ENCODE measurements at places on chromosomes 6 and 20. TPM values are rescaled to one million over a fixed set of nuclear protein-coding genes. Genes with fewer than 3 reads are reported as not detected.

GRCh38 chr6:75094614-75095200, 111.1 kb downstream of the COL12A1 start:
- no peaks in the 10 kb centered on the region for H3K27me3 ChIP-seq
- H3K27ac ChIP-seq: no peak overlapping the region
- H3K36me3 ChIP-seq: no peaks in the 10 kb centered on the region
- H3K4me1 ChIP-seq: no peaks in the 10 kb centered on the region
- no peak overlapping the region for H3K4me3 ChIP-seq
- no peak for DNase-seq

GRCh38 chr20:42111349-42111748, 493.2 kb upstream of the CHD6 start:
- H3K4me1 ChIP-seq: no peaks in the 10 kb centered on the region
- H3K27me3 ChIP-seq: no peaks in the 10 kb centered on the region
- H3K27ac ChIP-seq: no peak overlapping the region
- H3K4me3 ChIP-seq: no peak overlapping the region

DNA sequence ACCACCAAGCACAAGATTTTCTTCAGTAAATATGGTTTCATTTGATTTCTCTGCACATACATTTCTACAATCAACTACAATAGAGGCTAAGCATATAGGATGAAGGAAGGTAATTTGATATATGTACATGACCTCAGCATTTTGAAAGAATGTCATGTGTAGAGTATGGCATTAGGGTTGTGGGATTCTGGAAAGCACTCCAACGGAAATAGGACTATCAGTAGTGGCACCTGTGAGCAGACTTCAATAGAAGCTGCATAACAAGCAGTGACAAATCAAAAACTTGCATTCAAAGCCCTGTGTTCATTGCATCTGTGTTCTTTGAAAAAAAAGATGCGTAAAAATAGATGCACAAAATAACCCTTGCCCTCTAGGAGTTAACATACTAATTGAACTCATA, 57.5 kb upstream of the EYA4 start:
- H3K27ac ChIP-seq: no peak overlapping the region
- H3K27me3 ChIP-seq: no peaks in the 10 kb centered on the region
- H3K4me1 ChIP-seq: no peaks in the 10 kb centered on the region
- H3K36me3 ChIP-seq: no peaks in the 10 kb centered on the region

- H3K27me3 ChIP-seq: no peaks in the 10 kb centered on the region
- no peak overlapping the region for H3K4me3 ChIP-seq
- no peak for DNase-seq
- no peaks in the 10 kb centered on the region for H3K36me3 ChIP-seq
- H3K27ac ChIP-seq: no peak overlapping the region
Measured at GRCh38 chr6:18021166-18021850, 33.9 kb upstream of the KIF13A start.

GRCh38 chr6:146679386-146679785, 80.6 kb downstream of the ADGB start:
- peaks cover 7% of the 10 kb centered on the region for H3K27me3 ChIP-seq
- no peak overlapping the region for H3K4me3 ChIP-seq
- no peaks in the 10 kb centered on the region for H3K36me3 ChIP-seq

The SLC17A1 gene
- not detected for total RNA-seq

- H3K4me1 ChIP-seq: peaks cover 78% of the 10 kb centered on the region
- no peaks in the 10 kb centered on the region for H3K27me3 ChIP-seq
- no peak for DNase-seq
- peak overlapping the region; percentile 76 for H3K27ac ChIP-seq
Measured at GRCh38 chr6:31658983-31659648, 1.5 kb downstream of the C6orf47 start.

The ADGRB3 gene
- total RNA-seq: not detected

The ARHGAP40 gene
- not detected for total RNA-seq

- no peak overlapping the region for H3K27ac ChIP-seq
- peaks cover 5% of the 10 kb centered on the region for H3K4me1 ChIP-seq
- H3K4me3 ChIP-seq: no peak overlapping the region
- DNase-seq: no peak
Measured at GRCh38 chr20:64214952-64215351, 40.6 kb upstream of the PCMTD2 start.

GRCh38 chr6:157478926-157479325, 97.9 kb downstream of the ZDHHC14 start:
- H3K27me3 ChIP-seq: peaks cover 9% of the 10 kb centered on the region
- no peak overlapping the region for H3K27ac ChIP-seq
- DNase-seq: no peak
- peaks cover 37% of the 10 kb centered on the region for H3K4me1 ChIP-seq
- no peak overlapping the region for H3K4me3 ChIP-seq

- H3K27me3 ChIP-seq: no peaks in the 10 kb centered on the region
- H3K27ac ChIP-seq: no peak overlapping the region
- H3K36me3 ChIP-seq: no peaks in the 10 kb centered on the region
- H3K4me1 ChIP-seq: no peaks in the 10 kb centered on the region
- H3K4me3 ChIP-seq: no peak overlapping the region
Measured at GRCh38 chr6:22673474-22673873, 104.1 kb downstream of the HDGFL1 start.

The AIG1 gene
- total RNA-seq: 2.6 TPM

Data from activated T-helper 1 cell treated with anti-CD3 and anti-CD28 coated beads, Interleukin-12 subunit alpha, Interleukin-12 subunit beta, Interleukin-2, Interleukin-4 antibody, amounts not matched to agents 30 ng/mL and 10 ng/mL and 1 ng/mL, durations not matched to agents 14 hours and 24 hours and 36 hours (primary cell).